ENCODE measurements at places on chromosomes 12 and 14.
A peak's percentile ranks its signal among the peaks of the same experiment; 100 is the strongest.

- DNase-seq, result no peak
Measured at GRCh38 chr12:94405413-94406116, 54.1 kb downstream of the CEP83 start.

DNA sequence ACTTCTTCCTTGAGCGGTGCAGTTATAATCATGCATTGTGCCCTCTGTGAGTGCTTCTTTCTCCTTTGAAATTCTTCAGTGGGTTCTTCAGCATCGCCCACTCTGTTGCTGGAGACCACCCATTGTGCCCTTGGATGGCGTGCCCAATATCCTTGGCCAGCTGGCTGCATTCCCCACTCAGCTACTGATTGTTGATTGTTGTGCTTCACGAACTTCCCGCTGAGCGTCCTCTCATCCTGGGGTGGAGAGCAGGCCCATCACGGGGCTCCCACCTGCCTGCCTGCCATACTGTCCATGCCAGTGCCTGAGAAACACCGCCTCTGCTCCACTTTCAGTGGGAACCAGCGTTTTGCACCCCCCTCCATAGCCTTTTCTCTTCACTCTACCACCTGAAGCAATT, 8.6 kb upstream of the SSTR1 start:
- no peak for DNase-seq

- DNase-seq, result no peak
Measured at GRCh38 chr14:54025661-54026060, 69.0 kb upstream of the BMP4 start.

DNA sequence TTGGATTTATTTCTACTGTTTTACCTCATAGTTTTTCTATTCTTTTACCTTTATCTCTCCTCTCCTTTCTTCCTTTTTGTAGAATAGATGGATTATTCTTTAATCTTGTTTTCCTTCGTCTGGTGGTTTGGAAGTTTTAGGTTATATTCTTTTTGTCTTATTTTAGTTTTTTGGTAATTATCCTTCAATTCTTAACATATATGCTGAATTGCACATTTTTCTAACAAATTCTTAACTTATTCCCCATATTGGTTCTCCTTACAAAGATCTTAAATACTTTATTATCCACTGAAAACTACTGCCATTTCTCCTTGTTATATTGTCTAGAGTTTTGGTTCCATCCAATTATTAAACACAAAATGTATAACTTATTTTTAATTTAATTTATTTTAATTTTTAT, 42.3 kb downstream of the CATSPERB start:
- no peak for DNase-seq

DNA sequence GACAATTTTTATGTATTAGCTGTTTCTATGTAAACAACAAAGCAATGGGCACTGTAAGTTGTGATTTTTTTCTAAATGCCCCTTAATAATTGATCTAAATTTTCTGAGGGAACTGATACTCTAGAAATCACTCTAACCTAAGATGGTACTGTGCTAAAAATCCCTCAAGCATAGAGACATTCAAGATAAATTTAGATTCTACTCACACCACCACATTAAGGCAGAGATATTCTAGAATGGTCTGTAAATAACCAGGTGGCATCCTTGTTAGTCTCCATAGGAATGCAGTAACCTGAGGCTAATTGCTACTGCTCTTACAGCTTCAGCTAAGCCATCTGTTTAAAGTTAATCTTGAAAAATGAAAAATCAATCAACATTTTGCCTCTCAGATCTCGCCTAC, 87.3 kb downstream of the SLC41A2 start:
- no peak for DNase-seq

DNA sequence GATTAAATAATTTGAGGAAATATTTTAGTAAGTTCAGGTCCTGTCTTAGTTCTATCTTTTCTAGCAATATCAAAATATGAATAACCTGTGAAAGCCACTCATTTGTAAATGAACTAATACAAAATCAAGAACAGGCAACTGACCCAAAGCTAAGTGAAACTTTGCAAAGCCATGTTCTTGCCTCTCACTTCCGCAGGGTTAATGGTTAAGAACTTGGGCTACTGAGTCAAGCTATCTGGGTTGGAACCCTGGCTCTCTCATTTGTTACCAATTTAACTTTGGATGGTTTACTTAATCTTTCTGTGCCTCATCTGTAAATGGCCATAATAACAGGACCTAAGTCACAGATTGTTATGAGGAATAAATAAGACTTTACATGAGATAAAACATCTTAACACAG, 2.8 kb downstream of the KIF21A start:
- no peak for DNase-seq

GRCh38 chr12:55931780-55932550, 1.0 kb downstream of the DGKA start:
- no peak for DNase-seq

DNA sequence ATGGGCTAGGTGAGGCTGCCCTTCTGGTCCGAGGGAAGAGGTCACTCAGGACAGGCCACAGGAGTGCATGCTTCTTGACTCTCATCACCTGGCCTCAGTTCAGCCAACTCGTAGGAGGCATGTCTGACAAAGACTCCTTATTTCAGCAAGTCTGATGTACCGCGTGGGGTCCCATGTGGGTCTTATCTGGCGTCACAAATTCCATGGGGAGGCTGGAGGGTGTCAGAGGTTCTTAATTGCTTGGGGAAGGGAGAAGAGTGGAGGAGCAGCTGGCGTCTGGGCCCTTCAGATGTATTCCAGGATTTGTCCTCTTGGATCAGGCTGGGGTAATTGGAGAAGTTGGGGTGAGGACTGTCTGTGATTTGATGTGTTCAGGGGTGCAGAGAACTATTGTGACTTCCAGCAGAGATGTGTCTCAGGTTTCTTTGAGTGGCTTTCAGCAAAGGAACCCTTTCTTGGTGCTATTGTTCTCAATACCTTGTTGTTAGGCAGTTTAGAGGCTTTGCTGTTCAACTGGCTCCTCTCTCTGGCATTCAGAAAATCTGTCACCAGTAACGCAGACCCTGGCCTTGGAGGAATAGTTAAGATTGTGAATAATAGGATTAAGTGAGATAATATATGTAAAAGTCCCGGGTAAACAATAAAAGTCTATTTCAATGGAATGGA, 60.1 kb downstream of the SUSD6 start:
- no peak for DNase-seq

DNA sequence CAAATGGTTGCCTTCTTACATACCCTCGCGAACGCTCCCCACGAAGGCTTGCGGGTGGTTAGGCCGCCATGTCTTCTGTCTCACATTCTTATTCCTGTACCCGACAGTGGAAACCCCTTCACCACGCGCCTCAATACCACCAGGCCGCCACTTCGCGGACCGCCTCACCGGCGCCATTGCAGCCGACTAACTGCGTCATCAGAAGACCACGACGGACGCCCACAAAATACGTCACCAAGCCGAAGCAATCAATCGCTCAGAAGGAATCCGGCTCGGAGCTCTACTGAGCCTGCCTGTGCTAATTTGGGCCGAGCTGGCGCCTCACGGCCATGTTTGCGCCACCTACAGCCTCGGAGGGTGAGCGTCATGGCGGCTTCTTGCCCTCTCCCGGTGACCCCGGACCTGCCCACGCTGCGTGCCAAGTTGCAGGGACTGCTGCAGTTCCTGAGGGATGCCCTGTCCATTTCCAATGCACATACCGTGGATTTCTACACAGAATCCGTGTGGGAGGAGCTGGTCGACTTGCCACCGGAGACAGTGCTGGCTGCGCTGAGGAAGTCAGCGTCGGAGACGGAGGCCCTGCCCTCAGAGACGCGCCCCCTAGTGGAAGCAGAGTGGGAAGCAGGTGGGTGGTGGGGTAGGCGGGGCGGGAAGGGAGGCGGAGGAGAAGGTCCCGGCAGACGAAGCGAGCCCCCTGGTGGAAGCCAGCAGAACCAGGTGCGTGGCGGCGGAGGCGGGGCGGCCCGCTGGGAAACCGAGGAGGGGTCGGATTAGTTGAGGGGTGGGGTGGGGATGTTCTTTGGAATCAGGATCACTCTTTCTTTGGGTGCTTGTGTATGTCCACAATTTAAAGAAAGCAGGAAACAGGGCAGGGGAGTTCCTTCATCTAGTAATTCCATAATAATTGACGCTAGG, at the start of the genes CCDC59 and METTL25:
Gene CCDC59, minus strand, starts transcription at position 188 of the 915 bp plus-strand sequence. Its CDS starts 11 bp downstream, at position 177.
Gene METTL25, plus strand, starts transcription at position 330 of the 915 bp plus-strand sequence. Its CDS starts 37 bp downstream, at position 367.
- peak; percentile 73 for DNase-seq

- no peak for DNase-seq
Measured at GRCh38 chr12:56010111-56010570, 10.7 kb upstream of the IKZF4 start.

GRCh38 chr14:92401561-92401960, 78.6 kb downstream of the SLC24A4 start:
- DNase-seq, result no peak

DNA sequence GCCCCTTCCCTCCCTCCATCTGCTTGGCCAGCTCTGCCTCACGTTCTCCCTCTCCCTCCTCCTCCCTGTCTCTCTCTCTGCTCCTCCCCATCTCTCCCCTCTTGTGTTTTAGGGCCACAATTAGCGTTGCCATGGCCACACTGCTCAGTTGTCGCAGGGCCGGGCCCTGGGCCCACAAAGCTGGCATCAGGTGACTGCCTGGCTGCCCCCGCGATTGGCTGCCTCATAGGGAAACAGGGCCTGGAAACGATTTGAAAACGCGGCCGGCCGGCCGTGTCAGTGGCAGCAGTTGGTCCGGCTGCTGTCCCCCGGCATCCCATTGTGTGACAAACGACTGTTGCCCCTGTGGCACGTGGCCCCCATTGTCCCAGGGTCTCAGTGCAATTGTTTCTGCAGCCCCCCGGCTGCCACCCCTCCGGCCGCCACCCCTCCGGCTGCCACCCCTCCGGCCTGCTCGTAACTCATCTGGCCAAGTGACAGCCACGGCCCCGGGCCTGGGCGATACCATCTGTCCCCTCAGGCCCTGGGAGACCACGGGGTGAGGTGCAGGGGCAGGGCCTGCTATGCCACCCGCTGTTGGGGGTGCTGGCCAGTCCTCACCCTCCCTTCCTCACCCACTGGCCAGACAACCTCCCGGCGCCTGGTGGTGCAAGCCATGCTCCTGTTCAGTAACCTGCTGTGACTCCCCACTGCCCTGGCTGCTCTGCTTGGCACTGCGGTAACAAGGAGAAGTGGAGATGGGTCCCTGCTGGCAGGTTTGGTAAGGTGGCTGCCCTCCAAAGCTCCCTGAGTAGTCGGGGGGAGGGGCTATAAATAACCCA, 17.4 kb downstream of the FOXN4 start:
- DNase-seq, result no peak

DNA sequence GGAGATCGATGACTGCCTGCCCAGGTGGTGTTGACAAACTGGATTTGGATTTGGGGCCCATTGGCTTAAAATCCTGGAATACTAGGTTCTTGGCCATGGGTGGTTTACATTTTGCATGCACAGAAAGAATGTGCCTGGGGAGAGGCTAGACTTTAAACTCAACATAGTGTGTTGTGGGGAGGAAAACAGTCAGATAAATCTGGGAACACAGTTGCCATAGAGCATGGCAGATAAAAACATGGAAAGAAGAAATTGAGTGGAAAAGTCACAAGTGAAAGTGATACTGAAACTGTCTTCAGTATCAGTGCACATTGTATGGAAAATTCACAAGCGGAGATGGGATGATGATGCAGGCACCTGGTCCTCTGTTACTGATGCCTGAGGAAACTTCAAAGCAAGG, 95.2 kb downstream of the SSPN start:
- no peak for DNase-seq

- DNase-seq, result no peak
Measured at GRCh38 chr14:53493320-53493719, 340.2 kb upstream of the DDHD1 start.

- DNase-seq, result no peak
Measured at GRCh38 chr12:32489070-32489469, 89.7 kb downstream of the FGD4 start.

GRCh38 chr12:121570467-121571283, 10.1 kb downstream of the KDM2B start:
- DNase-seq, result no peak

DNA sequence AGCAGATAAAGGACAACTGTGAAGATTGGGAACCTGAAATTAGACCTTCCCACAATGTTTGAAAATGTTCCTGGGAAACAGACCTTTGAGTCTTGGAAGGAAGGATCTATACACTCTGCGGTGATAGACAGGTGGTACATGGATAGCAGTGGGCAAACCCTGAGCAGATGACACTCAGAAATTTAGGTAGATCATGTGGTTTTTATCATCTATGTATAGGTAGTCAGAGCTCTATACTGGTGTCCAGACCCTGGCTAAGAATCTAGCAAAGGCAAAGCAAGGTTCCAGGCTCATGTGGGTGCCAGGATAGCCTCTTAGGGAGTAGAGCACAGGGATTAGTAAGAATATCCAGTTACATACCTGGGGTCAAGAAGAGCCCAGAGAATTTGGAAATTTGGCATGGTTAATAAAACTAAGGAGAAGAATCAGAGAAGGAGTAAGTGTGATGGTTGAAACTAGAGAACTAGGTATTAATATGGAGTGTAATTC, 331.2 kb upstream of the FBXO33 start:
- no peak for DNase-seq

- DNase-seq, result no peak
Measured at GRCh38 chr14:20415782-20416206, 2.5 kb upstream of the TEP1 start.

GRCh38 chr12:30870491-30871265, 55.9 kb upstream of the TSPAN11 start:
- DNase-seq, result no peak

DNA sequence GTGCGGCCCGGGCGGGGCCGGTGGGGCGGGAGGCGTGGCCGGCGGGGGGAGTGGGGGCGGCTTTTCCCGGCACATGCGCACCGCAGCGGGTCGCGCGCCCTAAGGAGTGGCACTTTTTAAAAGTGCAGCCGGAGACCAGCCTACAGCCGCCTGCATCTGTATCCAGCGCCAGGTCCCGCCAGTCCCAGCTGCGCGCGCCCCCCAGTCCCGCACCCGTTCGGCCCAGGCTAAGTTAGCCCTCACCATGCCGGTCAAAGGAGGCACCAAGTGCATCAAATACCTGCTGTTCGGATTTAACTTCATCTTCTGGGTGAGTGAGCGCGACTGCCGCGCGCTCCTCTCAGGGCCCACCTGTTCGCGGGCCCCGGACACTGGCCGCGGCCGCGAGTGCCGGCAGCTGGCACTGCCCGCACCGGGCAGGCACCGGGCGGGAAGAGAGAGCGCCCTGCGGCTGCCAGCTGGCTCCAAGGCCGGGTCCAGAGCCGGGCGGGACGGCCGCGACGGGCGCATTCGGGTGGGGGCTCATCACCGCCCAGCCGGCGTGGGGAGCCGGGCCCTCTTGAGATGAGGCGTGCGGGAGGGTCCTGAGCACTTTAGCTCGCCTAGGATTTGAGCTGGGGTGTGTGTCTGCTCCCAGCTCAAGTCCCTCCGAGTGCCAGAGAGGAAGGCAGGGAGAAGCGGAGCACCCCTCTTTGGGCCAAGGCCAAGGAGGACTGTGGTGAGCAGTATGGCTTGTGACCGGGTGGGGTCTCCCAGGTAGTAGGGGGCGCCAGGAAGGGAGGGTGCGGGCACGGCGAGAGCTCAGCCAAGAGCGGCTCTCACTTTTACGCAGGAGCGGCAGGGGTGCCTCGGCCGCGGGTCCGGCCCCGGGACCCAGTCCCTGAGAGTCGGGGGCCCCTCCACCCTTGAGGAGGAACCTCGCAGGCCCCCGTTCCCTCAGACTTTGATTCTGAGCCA, at the start of gene CD9:
Gene CD9, plus strand, starts transcription at position 145 of the 957 bp plus-strand sequence. Its CDS starts 100 bp downstream, at position 245.
- no peak for DNase-seq

All from cortex of kidney (tissue), 1 donor.